ELR (cell line): ENCODE measurements at places on chromosomes 7 and 10.
A peak's percentile ranks its signal among the peaks of the same experiment; 100 is the strongest.

GRCh38 chr10:59393349-59393748 lies 31.0 kb upstream of the FAM13C start:
- peak; percentile 2 for DNase-seq

DNA sequence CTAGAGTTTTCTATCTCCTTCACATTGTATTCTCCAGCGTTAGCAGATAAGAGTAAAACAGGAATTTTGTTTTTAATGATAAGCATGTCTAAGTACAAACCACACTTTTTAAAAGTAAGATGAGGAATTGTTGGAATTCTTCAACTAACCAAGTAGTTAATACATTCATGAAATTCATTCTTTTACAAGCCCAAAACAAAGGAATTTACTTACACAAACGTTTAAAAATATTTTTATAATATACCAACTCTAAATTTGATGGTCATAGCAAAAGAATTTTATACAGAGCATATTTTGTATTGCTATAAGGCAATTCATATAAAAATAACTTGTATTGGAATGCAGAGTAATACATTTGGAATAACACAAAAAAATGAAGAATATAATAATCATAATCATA lies 51.3 kb downstream of the TWIST1 start:
- no peak for DNase-seq

- DNase-seq, result no peak
These were observed 349.1 kb upstream of the GALNT17 start for GRCh38 chr7:70782796-70783195.

DNA sequence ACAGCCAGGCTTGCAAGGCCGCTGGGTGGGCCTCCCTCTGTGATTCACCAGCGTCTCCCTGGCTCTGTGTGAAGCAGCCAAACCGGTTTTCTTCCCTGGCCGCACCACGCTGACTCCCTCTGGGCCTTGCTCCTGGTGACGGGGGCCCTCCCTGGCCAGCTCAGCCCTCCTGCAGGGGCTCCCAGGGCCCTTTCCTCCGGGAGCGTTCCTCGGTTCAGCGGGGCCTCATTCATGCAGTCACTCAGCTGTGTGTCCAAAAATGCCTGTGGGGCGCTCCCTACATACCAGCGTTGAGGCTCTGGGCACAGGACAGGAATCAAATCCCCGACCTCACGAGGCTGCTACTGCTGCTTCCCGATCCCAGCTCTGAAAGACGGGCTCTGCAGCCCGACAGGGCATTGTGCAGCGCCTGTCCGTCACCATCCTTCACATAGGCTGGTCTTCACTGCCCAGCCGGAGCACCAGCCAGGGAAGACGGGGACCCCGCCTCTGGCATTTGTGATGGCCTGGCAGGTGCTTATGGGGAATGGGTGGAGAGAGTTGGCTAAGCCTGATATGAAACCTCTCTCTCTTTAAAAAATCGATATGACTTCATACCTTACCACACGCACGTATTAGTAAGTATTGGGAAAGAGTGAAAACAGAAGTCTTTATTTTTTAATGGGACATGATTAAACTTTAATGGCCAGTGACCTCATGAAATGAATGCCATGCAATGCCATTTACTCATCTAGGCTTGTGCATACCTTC lies 110.0 kb upstream of the SHH start:
- DNase-seq, result no peak

- DNase-seq, result no peak
These were observed 149.6 kb upstream of the HGF start for GRCh38 chr7:81919494-81919893.

DNA sequence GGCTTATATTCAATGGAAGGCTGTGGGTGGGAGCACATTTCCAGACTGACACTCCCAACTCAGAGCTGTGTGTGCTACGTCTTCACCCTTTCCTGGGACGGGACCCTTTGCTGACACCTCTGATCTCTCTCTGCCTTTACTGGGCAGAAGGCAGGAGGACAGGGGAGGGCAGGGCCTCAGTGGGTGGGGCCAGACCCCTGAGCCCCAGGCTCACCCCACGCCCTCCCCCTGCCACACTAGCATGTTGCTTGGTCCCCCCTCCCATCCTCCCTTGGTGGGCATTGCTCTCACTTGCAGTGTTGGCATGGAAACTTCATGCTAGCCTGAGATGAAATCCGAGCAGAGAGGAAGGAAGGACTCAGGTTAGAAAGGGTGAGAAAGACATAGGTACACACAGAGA lies 18.4 kb downstream of the TMEM273 start:
- DNase-seq, result no peak
